Muscle of leg (tissue), 16 donors: ENCODE measurements at places on chromosomes 6 and 20. TPM values are rescaled to one million over a fixed set of nuclear protein-coding genes. Genes with fewer than 3 reads are reported as not detected.
A peak's percentile ranks its signal among the peaks of the same experiment; 100 is the strongest.

The HCK gene
- total RNA-seq: 4.9 TPM

The HLA-DPB1 gene
- total RNA-seq: 12.1 TPM

DNA sequence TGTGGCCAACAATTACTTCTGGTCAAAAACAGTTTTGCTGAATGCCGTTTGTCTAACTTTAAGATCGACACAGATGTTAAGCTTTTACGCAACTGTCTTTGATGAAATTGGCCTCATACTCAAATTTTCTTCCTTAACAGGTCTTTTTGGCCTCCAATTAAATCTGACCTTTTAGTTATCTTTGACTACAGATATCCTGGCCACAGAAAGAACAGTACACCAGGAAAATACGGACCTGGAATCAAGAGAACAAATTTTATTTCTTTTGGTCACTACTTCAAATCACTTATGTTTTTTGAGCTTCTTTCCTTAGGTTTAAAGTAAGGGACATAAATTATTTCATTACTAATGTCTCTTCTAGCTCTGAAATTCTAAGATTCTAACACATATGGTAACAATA lies 49.8 kb downstream of the IBTK start:
- DNase-seq: no peak

The WFDC12 gene
- total RNA-seq: not detected

The SIRPG gene
- total RNA-seq: not detected

The ZFP57 gene
- total RNA-seq: not detected

The RFX6 gene
- not detected for total RNA-seq

DNA sequence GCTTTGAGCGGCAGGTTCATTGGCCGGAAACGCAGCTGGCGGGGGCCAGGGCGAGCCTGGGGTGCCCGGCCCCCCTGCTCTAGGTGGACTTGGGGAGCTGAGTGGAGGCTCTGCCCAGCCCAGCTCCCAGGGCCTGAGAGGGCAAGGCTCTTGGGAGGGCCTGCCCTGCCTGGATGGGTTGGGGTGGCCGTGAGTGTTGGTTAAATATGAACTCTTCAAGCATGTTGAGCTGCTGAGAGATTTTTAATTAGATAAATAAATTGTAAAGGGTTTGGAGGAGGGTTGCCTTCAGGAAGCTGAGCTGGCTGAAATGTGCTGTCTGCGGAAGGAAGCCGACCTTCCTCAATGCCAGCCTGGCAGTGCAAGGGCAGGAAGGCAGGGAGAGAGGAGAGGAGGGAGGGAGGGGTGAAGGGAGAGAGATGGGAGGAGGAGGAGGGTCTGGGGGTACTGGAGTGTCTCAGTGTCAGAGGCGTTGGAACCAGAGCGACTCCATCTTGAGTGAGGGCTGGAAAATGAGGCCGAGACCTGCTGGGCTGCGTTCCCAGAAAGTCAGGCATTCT lies 39.4 kb upstream of the PMEPA1 start:
- peak; percentile 54 for DNase-seq

GRCh38 chr6:1599469-1599868 lies 10.2 kb upstream of the FOXC1 start:
- DNase-seq: no peak

DNA sequence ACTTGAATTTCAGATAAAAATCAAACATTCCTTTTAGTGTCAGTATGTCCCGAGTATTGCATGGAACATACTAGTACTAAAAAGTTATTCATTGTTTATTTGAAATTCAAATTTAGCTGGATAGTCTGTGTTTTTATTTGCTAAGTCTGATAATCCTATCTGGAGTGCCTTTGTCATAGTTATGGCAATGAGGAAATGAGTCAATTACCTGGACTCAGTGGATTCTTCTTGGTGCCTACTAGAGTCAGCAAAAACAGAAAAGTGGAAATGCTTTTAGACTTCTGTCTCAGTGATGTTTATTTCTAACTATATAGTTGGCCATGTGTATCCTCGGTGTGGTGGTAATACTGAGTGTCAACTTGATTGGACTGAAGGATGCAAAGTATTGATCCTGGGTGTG lies 121.3 kb upstream of the EEF1E1 start:
- no peak for DNase-seq

- DNase-seq: peak; percentile 36
Measured at GRCh38 chr6:8059129-8059528, 5.1 kb downstream of the BLOC1S5 start.

DNA sequence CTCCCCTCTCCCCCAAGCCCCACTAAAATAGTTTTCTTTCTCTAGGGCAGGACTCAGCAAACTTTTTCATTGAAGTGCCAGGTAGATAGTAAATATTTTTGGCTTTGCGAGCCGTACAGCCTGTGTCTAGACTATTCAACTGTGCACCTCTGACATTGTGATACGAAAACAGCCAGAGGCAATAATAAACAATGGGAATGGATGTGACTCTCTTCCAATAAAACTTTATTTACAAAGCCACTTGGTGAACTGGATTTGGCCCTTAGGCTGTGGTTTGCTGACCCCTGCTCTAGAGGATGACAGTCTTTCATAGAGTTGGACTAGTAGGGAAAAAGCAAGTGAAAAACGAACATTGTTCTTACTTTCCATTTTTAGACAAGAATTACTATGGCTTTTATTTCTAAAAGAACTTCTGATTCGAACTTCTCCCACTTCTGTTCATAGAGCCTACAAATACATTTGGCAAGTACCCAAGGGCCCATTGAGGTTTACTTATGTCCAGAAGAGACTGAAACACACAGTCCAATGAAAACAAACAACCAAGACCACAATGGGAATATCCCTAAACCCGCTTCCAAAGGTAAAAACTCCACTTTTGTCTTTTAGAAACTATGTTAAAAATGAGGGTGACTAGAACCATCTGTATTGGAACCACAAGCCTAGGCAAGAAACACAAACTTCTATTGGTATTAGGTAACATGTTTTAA lies 46.4 kb upstream of the CDKAL1 start:
- no peak for DNase-seq

- peak; percentile 52 for DNase-seq
Measured at GRCh38 chr6:113920663-113921267, 50.2 kb downstream of the HDAC2 start.

- DNase-seq: no peak
Measured at GRCh38 chr6:11442495-11442894, 95.1 kb upstream of the TMEM170B start.

The KCNQ5 gene
- total RNA-seq: 0.44 TPM

DNA sequence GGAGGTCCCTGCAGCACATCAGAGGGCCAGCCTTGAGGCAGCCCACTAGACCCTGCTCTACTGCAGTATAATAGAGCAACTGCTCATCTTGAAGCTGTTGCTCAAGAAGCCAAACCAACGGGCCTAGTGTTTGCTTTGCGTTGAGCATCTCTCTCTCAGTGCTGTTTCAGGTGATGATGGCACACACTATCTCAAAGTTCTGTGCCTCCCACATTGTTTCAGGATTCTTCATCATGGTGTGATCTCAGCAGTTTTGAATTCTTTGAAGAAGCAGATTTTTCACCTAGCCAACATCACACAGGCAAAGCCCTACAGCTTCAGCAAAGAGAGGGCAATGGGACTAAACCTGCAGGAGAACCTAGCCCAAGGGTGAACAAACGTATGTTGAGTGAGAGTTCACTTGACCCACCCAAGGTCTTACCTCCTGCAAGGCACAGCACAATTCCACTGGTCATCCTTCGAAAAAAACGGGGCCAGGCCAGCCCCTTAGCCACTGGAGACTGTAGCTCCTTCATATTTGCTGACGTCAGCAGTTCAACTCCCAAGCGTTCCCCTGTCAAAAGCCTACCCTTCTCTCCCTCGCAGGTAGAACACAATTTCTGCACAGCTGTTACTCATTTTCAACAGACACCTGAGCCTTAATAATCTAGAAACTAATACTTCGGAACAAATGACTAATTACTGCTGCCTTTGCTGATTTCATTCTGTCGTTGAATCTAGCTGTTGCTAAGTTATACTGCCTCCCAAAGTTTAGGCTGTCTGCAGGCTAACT lies 15.8 kb downstream of the MYB start:
- no peak for DNase-seq

GRCh38 chr20:54565255-54565654 lies 89.9 kb downstream of the DOK5 start:
- no peak for DNase-seq

GRCh38 chr20:21125849-21126580 lies at the start of gene KIZ:
Gene KIZ, plus strand, starts transcription at chr20:21126082. Its CDS starts 34 bp downstream, at chr20:21126116.
- peak; percentile 97 for DNase-seq

The DAAM2 gene
- total RNA-seq: 25.8 TPM

DNA sequence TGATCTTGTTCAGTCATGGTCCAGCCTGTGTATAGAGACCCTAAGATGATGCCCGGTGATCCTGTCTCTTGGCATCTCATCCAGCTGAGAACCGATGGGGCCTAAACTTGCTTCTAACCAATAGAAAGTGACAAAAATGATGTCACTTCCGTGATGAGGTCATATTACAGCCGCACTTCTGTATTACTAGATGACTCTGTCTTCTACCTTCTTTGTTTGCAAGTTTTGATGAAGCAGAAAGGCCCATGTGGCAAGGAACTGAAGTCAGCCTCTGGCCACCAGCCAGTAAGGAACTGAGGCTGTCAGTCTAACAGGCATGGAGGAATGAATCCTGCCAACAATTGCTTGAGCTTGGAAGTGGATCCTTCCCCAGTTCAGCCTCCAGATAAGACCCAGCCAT lies 32.8 kb upstream of the HLA-C start:
- DNase-seq: no peak
